ENCODE measurements at places on chromosomes 11 and 22.

- DNase-seq, result no peak
These were observed 448.0 kb upstream of the CCDC90B start for GRCh38 chr11:83734120-83734519.

DNA sequence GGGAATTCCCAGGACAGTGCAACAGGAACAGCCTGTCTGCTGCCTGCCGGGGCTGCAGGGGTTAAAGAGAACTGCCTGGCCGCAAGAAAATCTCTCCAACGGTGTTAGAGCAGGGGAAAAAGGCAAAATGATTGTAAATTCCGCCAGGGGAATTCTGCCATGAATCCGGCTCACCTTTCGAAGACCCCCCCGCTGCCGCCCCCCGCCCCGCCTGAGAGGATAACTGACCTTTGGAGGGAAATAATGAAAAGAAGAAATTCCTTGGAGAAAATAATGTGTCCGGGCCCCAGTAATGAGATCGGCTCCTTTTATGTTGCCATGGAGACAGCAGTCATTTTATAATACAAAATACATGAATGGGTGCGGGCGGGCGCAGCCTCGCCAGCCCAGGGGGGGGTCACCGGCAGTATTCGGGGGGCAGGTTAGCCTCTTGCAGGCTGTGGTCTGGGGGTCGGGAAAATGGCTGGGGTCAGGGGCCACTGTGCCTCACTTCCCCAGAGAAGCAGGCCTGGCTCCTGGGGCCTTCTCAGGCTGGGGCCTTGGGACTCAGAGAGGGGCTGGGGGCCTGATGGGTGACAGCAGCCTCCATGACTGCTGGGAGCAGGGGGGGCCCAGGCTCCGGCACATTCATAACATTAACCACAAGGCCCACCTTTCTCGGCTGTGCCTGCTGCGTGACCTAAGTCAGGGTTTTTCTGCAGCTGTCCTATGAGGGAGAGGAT, 228.1 kb downstream of the MN1 start:
- no peak for DNase-seq

DNA sequence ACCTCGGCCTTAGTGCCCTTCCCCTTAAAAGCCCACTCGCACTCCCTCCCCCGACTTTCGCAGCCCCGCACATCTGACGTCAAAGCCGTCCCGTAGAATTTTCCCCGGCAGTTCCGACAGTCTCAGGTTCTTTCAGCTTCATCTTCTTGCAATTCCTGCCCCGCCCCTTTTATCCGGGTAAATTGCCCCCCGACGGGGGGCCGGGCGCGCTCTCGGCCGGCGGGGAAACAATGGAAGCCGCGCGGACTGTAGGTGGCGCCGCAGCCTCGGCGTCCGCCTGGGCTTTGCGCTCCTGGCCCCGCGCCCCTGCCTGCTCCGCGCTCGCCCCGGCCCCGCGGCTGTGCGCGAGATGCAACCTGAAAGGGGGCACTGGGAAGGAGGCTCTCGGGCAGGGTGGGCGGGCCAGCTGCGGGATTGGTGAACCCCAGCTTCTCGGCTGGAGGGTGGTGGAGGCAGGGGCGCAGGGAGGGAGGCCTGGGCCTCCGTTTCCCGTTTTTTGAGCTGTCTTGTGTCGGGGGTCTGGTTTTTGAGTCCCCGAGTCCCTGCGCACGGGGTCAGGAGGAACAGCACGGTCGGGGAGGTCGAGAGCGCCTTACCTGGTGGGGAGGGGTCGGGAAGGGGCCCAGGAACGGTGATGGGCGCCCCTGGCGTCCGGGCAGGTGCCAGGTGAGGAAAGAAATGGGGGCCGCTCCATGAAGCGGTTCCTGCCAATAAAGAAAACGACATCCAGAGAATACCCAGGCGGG, 859 bp upstream of the FGF19 start:
- no peak for DNase-seq

DNA sequence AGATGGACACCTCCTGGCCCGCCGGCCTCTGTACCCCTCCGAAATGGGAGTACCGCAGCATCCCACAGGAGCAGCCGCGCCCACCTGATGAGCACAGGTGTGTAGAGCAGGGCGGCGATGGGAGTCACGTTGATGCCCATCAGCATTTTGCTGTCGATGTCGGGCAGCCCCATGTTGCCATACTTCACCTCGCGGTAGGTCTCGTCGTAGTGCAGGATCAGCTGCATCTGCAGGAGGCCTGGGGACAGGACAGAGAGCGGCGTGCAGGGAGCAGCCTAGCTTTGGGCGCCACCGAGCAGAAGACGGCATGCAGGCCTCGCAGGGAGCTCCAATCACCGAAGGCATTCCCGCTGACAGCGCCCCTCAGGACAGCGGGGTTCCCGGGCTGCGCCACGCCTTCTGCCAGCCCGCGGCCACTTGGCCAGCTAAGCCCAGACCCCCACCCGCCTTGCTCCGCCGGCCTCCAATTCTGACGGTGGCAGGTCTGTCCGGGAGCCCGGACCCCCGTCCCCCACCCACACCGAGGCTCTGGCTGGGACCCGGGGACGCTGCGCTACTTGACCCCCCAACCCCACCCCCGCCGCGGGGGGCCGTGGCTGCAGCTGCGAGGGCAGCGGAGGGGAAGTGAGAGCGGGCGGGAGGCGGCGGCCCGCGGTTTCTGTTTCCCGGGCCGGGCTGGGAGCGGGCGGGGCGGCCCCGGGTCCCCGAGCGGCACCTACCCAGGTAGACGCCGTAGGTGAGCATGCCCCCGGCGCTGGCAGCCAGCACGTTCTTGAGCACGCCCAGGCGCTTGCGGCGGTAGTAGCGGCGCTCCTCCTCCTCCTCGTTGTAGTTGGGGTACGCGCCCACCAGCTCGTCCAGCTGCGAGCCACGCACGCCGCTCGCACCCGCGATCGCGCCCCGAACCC, 705 bp downstream of the UNC93B1 start:
- no peak for DNase-seq

All from hippocampal formation (tissue), 2 donors.